ENCODE measurements at places on chromosomes 11 and 22. TPM values are rescaled to one million over a fixed set of nuclear protein-coding genes. Genes with fewer than 3 reads are reported as not detected.

The KCNJ1 gene
- total RNA-seq, result not detected

The AMPD3 gene
- total RNA-seq, result 3.1 TPM

The LRRN4CL gene
- total RNA-seq, result 0.71 TPM

DNA sequence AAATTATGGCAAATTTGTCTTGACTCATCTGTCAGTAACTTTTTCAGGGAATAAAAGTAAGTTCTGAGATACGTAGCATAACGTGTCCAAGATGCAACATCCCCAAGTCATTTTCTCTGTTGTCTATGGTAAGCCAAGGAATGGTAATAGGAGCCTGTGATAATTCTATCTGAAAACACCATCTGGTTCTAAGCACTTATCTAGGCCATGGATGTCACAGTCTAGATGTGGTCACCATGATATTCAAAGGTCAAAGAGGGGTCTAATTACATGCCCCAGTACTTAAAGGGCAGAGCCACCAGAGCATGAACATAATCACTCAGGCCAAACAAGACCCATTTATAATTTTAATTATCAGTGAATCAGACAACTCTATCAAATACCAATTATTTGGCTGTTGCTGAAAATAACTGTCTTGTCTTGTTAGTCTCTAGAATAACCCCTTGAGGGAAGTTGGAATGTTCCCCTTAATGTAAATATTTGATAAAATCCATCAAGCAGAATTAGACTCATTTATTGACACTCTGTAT is 225.1 kb upstream of the MPPED2 start:
- no peak overlapping the region for H3K27ac ChIP-seq
- no peak for DNase-seq
- no peaks in the 10 kb centered on the region for H3K4me1 ChIP-seq
- H3K27me3 ChIP-seq, result peaks cover 7% of the 10 kb centered on the region
- H3K36me3 ChIP-seq, result no peaks in the 10 kb centered on the region
- no peak overlapping the region for H3K4me3 ChIP-seq

- peaks cover 100% of the 10 kb centered on the region for H3K36me3 ChIP-seq
- DNase-seq, result no peak
- H3K27me3 ChIP-seq, result no peaks in the 10 kb centered on the region
These were observed 17.0 kb downstream of the NEAT1 start for GRCh38 chr11:65439331-65440181.

DNA sequence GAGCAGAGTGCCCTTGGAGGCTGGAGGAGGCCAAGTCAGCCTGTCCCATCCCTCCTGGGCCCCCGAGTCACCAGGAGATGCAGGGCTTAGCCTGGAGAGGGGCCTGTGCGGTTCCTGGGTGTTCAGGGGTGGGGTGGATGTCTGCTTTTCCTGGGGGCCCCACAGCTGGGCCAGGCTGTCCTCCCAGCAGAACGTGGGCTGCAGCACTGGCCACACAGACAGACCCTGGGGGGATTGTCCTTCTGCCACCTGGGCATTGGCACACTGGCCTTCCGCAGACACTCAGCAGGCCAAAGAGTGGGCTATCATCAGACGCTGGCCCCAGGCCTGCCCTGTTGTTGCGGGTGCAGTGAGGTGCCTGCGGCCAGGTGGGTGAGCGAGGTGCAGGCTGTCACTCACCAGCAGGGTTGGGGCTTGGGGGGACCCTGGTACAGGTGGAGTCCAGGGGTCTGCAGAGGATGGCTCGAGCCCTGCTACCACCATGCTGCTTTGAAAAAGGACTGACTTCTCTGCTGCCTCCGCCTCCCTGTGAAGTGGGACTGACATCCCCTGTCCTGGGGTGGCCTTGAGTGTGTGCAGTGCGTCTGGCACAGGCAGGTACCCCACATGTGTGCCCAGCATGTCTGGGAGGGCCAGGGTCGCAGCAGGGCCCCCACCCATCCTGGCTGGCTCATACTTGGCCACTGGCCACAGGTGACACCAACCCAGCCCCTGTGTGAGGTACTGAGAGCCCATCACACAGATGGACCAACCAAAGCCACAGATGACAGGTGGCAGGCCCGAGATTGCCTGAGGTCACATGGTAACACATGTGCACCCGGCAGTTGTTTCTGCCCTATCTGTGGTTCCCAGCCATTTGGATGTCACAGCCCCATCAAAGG is 39.0 kb upstream of the KCNQ1OT1 start:
- H3K36me3 ChIP-seq, result no peaks in the 10 kb centered on the region
- no peak overlapping the region for H3K27ac ChIP-seq
- peaks cover 17% of the 10 kb centered on the region for H3K4me1 ChIP-seq

DNA sequence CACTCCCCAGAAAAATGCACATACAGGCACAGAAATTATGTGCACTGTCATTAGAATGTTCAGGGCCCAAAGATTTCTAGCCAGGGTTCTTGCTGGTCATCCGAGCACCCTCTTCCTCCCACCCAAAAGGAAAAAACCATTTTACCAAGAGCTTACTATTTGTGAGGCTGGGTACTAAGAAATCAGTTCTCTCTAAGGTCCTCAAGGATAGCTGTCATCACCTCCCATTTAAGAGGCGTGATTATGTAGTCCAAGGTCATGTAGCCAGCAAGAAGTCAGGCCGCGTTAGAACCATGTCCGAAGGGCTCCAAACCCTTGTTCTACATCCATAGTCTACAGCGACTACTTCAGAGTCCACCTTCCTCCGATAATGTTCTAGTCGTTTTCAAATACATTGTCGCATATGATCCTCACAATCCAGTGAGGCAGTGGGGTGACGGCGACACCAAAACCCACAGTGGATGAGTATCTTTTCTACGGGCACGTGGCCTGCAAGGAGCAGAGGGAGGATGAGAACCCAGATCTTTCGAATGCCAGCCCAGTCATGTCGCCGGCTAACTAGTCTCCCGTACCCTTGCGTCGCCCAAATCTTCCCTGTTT is 634 bp downstream of the TIMM8B start:
- peaks cover 52% of the 10 kb centered on the region for H3K36me3 ChIP-seq
- peaks cover 24% of the 10 kb centered on the region for H3K4me1 ChIP-seq
- peak overlapping the region; percentile 97 for H3K4me3 ChIP-seq
- H3K27me3 ChIP-seq, result no peaks in the 10 kb centered on the region

The EIF3D gene
- 214 TPM for total RNA-seq

DNA sequence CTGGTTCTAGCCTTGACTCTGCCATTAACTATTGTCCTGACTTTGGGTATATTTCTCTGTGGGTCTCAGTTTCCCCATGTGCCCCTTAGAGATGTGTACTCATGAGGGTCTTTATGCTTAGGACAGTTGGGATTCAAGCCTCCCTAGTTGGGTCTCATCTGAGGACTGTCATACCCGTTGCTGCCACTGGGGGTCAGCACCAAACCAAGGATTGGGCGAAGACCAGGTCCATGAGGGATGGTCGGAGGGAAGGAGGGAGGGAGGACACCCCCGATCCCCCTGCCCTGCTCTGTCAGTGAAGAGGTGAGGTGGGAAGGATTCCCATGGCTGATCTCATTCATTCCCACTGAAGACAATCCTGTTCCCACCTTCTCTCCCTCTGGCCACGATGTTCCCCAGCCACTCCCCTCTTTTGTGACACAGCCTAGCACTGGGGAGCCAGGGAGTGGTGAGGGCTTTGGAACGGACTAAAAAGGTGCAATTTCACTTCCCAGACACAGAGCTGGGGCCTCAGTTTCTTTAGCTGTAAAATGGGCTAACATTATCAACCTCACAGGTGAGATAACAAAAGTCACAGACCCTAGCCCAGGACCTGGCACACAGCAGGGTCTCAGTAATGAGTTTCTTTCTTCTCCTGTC is 12.4 kb upstream of the KLHL35 start:
- H3K36me3 ChIP-seq, result peaks cover 4% of the 10 kb centered on the region
- H3K27me3 ChIP-seq, result peaks cover 35% of the 10 kb centered on the region
- H3K4me1 ChIP-seq, result no peaks in the 10 kb centered on the region
- no peak overlapping the region for H3K27ac ChIP-seq
- peak; percentile 80 for DNase-seq

DNA sequence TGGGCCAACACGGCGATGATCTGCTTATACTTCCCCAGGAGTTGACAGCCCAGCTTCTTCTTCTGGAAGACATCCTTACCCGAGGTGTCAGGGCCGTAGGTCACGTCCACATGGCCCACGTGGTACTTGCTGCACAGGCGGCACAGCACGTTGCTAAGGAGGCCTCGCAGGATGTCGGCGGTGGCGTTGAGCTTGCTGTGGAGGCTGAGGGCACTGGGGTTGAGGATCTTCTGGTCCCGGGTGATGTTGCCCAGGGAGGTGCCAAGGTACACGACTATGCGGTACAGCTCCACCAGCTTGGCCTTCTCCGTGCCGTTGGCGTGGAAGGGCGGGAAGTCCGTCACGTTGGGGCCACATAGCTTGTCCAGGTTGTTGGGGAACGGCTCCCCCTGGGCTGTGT is 2.9 kb downstream of the LIF start:
- peak; percentile 21 for DNase-seq
- no peaks in the 10 kb centered on the region for H3K27me3 ChIP-seq
- H3K27ac ChIP-seq, result peak overlapping the region; percentile 98
- peak overlapping the region; percentile 78 for H3K4me3 ChIP-seq
- peaks cover 100% of the 10 kb centered on the region for H3K36me3 ChIP-seq
- peaks cover 75% of the 10 kb centered on the region for H3K4me1 ChIP-seq

GRCh38 chr11:720642-721246 is 14.7 kb downstream of the EPS8L2 start:
- H3K36me3 ChIP-seq, result peaks cover 62% of the 10 kb centered on the region
- no peak for DNase-seq
- H3K27me3 ChIP-seq, result no peaks in the 10 kb centered on the region
- no peak overlapping the region for H3K4me3 ChIP-seq
- no peak overlapping the region for H3K27ac ChIP-seq

The IFITM2 gene
- 117 TPM for total RNA-seq

DNA sequence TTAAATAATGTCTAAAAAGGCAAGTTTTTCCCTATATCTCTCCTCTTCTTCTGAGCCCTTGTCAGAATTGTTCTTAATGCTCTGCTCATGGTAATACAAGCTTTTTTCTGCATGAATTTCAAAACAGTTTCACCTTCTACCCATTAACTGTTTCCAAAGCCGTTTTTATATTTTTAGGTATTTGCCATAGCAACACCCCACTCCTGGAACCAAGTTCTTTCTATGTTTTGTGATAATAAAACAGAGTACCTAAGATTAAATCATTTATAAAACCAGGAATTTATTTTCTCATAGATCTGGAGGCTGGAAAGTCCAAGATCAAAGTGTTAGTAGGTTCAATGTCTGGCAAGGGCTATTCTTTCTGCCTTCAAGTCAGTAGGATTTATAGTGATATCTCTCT is 497.4 kb downstream of the ETS1 start:
- no peaks in the 10 kb centered on the region for H3K27me3 ChIP-seq
- no peak overlapping the region for H3K4me3 ChIP-seq
- no peak overlapping the region for H3K27ac ChIP-seq
- no peaks in the 10 kb centered on the region for H3K4me1 ChIP-seq
- no peak for DNase-seq

GRCh38 chr22:48907591-48907990 is 920.1 kb downstream of the BRD1 start:
- H3K4me3 ChIP-seq, result no peak overlapping the region
- no peak overlapping the region for H3K27ac ChIP-seq
- DNase-seq, result no peak
- H3K4me1 ChIP-seq, result no peaks in the 10 kb centered on the region
- H3K27me3 ChIP-seq, result no peaks in the 10 kb centered on the region

DNA sequence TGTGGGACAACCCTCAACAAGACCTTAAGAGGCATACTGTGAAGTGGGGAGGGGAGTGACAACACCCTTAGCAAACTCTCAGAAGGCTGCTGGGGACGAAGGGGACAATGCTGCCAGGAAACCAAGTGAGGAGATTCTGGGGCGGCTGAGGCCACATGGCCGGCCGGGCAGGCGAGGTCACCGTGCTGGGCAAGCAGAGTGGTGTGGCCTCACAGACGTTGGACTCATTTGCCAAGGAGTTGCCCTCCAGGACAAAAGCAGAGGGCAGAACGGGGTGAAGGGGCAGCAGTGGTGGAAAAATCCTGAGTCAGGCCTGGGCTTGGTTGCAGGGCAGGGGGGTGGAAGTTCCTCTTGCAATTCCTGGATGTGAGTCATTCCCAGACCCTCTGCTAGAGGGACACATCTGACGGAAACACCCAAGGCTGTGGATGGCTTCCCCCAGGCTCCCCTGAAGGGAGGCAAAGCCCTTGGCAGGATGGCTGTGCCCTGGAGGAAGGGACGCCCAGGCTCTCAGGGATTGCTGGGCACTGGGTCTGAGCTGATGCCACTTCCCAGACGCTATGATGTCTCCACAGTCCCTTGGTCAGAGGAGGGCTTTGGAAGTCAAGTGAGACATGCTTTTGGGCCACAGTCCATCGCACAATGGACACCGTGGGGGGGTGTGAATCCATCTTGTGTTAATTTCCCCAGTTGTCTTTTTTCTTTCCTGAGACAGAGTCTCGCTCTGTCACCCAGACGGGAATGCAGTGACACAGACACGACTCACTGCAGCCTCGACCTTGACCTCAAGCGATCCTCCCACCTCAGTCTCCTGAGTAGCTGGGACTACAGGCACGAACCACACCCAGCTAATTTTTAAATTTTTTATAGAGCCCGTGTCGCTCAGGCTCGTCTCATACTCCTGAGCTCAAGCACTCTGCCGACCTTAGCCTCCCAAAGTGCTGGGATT is 16.2 kb upstream of the SHANK3 start:
- peaks cover 51% of the 10 kb centered on the region for H3K27me3 ChIP-seq
- no peak overlapping the region for H3K27ac ChIP-seq
- no peak overlapping the region for H3K4me3 ChIP-seq
- DNase-seq, result no peak
- no peaks in the 10 kb centered on the region for H3K36me3 ChIP-seq

The MOGAT2 gene
- not detected for total RNA-seq

The CDC45 gene
- 52.8 TPM for total RNA-seq

The SVIP gene
- 49.9 TPM for total RNA-seq

The ZNF214 gene
- total RNA-seq, result 3.0 TPM

DNA sequence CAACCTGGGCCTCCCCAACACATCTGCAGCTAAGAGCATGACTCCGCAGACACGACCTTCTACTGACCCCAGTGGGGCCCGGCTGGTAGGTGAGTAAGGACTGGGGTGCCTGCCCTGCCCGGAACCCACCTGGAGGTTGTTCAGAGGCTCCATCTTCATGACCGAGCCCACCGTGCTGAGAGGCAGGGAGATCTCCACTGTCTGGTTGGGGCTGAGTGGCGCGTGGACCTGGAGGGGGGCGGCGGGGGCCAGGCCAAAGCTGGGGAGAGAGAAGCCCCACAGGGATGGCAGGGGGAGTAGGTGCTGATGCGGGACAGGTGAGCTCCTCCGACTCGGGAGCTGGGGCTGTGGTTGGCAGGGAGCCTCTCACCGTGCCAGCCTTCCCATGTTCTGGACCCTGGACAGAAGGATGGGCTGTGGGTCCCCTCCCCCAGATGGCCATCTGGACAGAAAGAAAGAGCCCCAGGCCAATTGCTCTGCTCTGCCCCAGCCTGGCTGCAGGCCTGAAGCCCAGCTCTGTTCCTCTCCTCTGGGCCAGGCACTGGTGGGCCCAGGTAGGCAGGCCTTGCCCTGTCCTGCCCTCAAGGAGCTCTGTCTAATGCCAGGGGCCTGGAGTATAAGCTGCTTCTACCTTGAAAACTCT is 16.3 kb upstream of the RASL10A start:
- H3K36me3 ChIP-seq, result peaks cover 39% of the 10 kb centered on the region
- no peaks in the 10 kb centered on the region for H3K27me3 ChIP-seq
- no peak for DNase-seq
- H3K4me1 ChIP-seq, result no peaks in the 10 kb centered on the region
- no peak overlapping the region for H3K4me3 ChIP-seq
- H3K27ac ChIP-seq, result no peak overlapping the region

The MRGPRE gene
- total RNA-seq, result not detected
